ENCODE measurements at places on chromosomes 2 and 18.

- DNase-seq: no peak
Observed at GRCh38 chr2:230129343-230129742, 60.6 kb upstream of the SLC16A14 start.

DNA sequence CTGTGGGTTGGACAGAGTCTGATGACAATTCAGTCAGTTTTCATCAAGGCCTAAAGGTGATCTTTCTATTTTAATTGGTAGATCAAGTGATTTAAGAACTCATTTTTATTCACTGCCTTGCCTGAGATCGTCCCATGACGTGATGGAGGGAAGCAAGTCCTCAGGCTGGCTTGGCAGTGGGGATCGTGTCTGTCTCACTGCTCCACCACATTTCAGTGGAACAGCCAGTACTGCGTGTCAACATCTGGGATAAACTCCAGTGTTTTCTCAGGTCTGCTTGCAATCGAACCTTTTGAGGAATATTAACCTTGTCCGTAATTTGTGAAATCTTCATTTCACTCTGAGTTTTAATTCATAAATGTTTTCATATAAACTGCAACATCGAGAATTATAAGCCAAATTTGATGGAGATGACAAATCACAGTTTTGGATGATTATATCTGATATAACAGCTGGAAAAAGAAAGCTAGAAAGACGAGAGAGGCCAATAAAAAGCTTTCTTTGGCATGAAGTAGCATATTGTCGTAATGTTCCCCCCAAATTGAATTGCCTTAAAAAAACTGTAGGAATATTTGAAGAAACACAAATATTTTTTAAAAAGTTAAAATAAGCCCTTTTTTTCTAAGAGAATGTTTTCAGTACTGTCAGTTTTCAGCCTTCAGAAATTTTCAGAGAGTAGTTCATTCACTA, 414.7 kb upstream of the SPRED2 start:
- no peak for DNase-seq

- DNase-seq: no peak
Observed at GRCh38 chr2:71576541-71576940, 123.2 kb downstream of the DYSF start.

DNA sequence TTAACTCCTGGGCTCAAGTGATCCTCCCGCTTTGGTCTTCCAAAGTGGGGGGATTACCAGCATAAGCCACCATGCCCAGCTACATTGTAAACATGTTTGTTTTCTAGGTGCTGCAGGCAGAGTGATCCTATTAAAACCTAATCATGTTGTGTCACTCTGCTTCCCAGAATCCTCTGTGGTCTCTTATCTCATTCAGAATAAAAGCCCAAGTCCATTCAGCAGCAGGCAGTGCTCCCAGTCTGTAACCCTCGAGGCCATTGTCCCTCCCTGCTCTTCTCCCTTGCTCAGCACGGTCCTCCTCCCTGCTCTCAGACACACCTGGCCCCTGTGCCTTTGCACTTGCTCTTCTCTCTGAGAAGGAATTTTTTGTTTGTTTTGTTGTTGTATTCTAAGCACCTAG, 11.1 kb upstream of the CABYR start:
- no peak for DNase-seq

DNA sequence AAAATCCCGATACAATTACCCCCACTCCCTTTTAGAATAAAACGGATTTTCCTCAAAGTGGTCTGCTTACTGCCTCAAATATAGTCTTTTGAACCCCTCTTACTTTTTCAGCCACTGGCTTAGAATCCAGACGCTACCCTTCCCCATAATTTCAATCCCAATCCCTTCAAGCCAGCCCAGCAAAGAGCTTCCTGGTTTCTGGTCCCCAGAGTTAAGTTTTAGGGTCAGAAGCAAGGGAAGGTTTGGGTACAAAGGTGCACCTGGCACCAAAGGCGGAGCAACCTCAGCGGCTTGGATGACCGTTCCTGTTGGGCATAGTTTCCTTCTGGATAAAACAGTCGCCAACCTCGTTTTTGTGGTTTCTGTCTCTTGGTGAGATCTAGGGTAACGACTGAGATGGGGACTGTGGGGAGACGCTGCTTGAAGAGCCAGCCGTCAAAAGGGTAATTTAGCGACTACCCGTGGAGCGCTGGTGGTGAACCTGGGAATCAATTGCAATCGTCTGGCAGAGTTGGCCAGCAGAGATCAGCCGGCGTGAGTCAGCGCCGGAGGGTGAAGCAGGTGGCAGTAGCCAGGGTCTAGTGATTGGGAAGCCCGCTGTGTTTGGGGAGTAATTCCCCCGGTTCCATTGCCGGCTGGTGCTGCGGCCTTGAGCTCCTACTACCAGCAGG, 1.6 kb downstream of the FEV start:
- no peak for DNase-seq

Measured in AG04449 (cell line).